ENCODE measurements at places on chromosomes 5 and 9. TPM values are rescaled to one million over a fixed set of nuclear protein-coding genes. Genes with fewer than 3 reads are reported as not detected.

DNA sequence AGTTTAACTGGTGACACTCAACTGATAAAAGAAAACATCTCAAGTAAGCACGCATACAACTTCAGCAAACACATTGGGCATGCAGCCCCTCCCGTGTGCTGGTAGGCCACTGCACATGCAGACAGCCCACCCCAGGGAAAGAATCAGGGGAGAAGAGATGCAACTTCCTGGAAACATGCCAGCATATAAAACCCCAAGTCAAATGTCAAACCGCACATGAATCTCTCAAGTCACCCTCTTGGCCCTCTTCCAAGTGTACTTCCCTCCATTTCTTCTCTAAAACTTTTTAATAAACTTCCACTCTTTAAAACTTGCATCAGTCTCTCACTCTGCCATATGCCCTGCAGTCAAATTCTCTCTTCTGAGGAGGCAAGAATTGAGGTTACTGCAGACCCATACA lies 732.7 kb downstream of the SEMA5A start:
- peak; percentile 14 for DNase-seq

DNA sequence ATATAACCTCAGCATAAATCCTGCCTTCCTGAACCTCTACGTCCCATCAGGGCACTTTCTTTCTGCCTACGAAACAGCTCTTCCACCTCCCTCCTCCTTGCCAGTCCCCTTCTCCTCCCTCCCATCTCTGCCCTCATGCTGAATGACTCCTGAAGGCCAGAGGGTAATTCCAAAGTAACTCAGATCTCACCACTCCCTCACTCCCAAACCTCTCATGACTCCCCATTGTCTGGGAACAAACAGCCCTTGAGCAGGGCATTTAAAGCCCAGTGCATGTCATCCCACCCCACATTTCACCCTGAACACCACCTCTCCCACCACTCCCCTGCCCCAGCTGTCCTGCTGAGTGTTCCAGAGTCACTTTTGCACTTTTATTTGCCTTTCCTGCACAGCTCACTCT lies 8.9 kb upstream of the FBP1 start:
- no peak for DNase-seq

DNA sequence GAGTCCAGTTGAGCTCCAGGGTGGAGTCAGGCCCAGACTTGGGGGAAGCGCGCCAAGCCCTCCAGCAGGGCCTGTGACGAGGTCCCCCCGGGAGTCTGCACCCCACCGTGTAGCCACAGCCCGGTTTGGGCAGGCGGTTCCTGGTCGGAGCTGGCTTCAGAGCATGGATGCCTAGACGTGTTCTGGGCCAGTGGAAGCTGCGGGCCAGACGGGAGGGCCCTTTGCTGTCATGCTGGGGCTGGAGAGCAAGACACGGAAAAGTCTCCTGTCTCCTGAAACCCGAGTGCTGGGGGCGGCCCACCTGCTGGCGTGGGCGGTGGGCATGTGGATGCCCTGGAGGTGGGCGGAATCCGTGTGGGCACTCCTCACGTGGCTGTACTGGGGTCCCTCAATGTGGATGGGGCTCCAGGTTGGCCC lies 1.9 kb downstream of the GPSM1 start:
- no peak for DNase-seq

SPINK1 gene
- total RNA-seq, result not detected

PCDHB6 gene
- 0.38 TPM for total RNA-seq

WDR38 gene
- not detected for total RNA-seq
